ENCODE measurements at places on chromosomes 11 and 22.

GRCh38 chr22:35392357-35392756 is 7.6 kb upstream of the MCM5 start:
- DNase-seq: no peak

DNA sequence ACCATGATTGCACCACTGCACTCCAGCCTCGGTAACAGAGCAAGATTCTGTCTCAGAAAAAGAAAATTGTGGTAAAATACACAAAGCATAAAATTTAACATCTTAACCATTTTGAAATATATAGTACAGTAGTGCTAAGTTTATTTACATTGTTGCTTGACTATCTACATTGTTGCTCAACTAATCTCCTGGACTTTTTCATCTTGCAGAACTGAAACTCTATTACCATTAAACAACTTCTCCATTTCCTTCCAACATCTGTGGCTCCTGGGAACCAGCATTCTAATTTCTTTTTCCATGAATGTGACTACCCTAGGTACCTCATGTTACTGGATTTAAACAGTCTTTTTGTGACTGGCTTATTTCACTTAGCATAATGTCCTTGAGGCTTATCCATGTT is 13.5 kb upstream of the VWA5A start:
- DNase-seq: no peak

GRCh38 chr11:65210361-65210731 is 28.6 kb downstream of the CAPN1 start:
- no peak for DNase-seq

GRCh38 chr11:57214494-57214893 is 22.6 kb downstream of the APLNR start:
- no peak for DNase-seq

DNA sequence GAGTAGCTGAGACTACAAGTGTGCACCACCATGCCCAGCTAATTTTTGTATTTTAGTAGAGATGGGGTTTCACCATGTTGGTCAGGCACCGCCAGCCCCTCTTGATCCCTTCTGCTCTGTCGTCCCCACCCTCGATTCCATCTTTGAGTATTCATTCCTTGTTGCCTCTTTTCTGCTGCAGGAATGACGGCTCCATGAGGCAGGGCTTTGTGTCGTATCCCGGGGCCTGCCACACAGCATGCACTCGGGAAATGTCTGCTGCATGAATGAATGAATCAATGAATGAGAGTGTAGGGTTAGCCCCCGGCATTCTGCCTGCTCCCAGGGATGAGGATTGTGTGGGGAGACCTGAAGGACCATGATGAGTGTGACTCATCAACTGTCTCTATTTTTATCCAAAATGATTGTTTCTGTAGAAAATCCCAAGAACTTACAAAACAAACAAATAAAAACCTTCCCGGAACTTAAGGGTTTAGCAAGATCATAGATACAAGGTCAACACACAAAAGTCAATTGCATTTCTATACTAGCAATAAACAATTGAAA is 54.6 kb upstream of the SLC22A12 start:
- DNase-seq: no peak

- DNase-seq: no peak
These were observed 758 bp downstream of the MCAM start for GRCh38 chr11:119316016-119316728.

- DNase-seq: no peak
These were observed 85.0 kb downstream of the CELSR1 start for GRCh38 chr22:46452195-46453005.

- DNase-seq: no peak
These were observed 61.8 kb upstream of the MTNR1B start for GRCh38 chr11:92907671-92908070.
